Activated naive CD4-positive, alpha-beta T cell treated with Interleukin-2 at 50 U/mL for 16 hours (primary cell): ENCODE measurements at places on chromosomes 16 and 17.

GRCh38 chr16:4233431-4233830, 8.4 kb downstream of the SRL start:
- DNase-seq = no peak

- no peak for DNase-seq
These were observed 1.4 kb downstream of the ZSWIM7 start for GRCh38 chr17:15998031-15998562.

GRCh38 chr16:53094013-53094630, 39.3 kb downstream of the CHD9 start:
- DNase-seq = peak; percentile 9

DNA sequence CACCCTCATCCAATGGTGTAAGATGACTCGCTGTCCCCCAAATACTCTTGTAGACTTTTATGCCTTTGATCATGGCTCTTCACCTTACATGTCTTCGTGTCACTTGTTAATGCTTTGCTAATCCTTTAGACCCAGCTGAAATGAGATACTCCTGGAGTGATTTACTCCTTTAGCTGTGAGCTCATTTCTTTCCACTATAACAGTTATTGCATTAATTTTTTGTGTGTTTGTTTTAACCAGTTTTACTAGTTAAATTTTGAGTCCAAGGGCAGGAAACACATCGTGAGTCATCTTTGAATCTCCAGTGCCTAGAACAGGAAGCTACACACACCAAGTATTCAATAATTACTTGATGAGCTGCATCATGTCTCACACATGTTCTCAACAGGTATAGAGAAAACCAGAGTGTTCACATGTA, 6.5 kb upstream of the CTCF start:
- DNase-seq = no peak

- DNase-seq = no peak
These were observed 22.8 kb upstream of the PHKG2 start for GRCh38 chr16:30725418-30725792.

DNA sequence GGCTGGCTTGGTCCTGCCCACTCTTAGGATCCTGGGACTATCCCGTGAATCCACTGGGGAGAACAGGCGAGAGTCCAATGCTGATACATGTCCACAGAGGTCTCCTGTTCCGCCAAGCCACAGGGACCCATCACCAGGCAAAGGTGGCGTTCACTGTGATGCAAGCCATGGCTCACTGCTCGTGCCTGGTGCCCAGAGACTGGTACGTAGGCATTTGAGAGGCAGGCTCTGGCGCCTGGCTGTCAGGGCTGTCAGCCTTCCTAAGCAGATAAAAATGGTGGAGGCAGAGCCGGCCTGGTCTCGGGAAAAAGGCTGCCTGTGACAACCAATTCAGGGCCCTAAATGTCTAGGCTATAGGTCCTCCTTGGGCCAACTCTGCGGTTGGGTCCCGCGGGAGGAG, 2329.0 kb downstream of the TP53TG3F start:
- DNase-seq = no peak

DNA sequence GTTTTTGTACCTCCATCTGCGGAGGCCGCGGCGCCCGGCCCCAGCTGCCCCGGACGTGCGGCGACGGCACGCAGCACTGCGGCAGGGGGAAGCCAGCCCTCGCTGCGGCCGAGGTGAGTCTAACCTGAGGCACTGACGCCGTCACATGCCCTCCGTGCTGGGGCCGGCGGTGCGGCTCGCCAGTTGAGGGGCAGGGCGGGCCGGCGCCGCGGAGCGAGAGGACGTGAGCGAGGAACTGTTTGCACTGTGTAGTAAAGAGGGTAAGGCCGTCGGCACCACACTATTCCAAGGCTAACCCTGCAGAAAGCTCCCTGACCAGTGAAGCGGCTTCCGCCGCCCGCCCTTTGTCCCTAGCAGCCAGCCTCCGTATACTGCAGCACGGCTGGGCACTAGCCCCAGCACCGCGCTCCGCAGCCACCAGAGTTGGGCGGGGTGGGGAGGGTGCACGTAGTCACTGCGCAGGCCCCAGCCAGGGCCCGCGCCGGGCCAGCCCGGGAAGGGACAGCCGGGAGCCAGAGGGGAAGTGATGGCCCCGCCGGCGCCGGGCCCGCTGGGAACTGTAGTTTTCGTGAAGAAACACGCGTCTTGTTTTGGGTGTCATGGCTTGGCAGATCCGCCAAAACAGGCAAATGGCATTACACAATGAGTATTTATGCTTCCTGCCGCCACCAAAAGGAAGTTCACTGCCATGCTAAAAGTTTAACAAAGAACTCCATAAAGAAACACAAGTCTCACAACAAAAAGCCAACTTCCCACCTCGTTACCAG, 580 bp upstream of the KANSL1 start:
- DNase-seq = peak; percentile 94

DNA sequence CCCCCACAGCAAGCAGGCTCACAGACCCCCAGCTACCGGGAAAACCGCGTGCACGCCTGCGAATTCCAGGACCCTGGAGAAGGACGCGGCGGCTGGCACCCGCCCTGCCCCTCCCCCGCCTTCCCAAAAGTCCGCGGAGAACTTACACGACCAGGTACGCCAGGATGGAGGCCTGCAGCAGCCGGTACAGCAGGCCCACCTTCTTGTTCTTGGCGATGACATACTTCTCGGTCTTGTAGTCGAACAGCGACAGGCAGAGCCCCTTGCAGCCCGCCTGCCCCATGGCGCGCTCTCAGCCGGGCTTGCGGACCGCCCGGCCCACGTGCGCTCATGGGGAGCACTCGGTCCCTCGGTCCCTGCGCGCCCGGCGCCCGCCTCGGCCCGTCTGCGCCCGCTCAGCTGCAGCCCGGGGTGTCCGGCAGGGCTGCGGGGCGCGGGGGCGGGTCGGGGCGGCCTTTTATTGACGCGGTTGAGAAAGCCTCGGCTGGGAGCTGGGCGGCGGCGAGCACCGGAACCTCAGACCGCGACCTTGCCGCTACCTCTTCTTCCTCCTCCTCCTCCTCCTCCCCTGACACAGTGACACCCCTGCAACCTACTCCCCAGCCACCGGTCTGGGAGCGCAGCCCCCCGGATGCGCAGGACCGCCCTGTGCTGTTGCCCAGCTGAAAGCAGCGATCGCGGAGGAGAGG, at the start of gene P2RX5:
Gene P2RX5 (minus strand): TSS at position 433 of the 689 bp plus-strand sequence. CDS start 150 bp downstream, at position 283.
- DNase-seq = peak; percentile 31

GRCh38 chr17:66548659-66549310, 246.4 kb downstream of the PRKCA start:
- no peak for DNase-seq

- peak; percentile 57 for DNase-seq
These were observed 18.0 kb downstream of the CCR7 start for GRCh38 chr17:40547079-40547784.

DNA sequence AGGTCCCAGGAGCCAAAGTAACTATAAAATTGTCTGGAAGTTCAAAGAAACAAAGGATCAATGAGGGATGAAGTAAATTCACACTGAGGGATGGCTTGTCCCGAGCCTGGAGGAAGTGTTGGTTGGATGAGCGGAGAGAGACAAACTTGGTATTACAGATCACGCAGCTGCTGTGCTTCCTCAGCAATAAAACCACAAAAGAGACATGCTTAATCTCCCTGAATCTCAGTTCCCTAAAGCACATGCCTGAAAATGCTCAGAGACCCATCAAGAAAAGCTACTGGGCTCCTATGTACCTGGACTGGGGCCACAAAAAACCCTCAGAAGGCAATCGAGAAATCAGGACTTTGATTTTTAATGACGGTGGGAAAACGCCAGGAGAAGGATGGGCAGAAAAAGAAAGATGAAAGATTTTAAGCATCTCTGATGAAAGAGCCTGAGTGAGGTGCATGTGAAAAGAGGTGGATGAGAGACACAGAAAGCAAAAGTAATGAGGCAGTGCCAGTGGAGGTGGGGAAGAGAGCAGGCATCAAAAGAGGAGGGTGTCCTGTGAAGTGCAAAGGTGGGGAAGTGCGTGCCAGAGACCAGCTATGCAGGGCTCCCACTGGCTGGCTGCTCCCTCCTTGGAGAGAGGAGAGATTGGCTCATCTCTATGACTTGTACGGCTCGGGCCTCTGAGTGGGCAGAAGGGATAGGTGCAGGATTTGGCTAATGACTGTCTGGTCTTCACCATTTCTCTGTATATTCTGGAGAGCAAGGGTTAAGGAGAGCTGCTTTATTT, 143.7 kb downstream of the ABCC12 start:
- no peak for DNase-seq

GRCh38 chr17:38942696-38943334, 17.4 kb downstream of the LASP1NB start:
- no peak for DNase-seq

GRCh38 chr17:14107889-14108288, 38.6 kb downstream of the COX10 start:
- DNase-seq = no peak

DNA sequence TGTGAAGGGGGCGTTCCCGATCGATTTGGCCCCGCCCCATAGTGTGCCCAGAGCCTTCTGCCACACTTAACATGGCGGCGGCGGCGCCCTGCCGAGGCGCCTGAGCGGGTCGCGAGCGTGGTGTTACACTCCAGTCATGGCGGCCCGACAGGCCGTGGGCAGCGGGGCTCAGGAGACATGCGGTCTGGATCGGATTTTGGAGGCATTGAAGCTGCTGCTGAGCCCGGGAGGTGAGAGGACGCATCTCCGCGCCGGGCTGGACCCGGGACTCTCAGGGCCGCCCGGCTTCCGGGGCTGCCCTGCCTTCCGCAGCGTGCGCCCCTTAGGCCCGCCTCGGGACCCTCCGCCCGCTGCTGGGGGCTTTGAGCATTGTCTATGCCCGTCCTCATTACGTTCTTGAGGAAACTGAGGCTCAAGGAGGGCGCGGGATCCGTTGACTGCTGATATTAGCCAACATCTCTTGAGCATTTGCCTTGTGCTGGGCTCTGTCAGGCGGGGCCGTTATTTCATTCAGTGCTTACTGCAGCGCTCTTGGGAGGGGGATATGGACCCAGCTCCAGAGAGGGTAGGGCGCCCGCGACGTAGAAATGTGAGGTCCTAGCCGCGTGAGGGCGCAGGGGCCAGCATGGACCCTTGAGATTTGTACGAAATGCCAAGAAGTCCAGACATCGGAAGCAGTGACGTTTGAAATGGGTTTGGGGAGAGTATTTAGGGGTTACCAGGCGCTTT, at the start of gene TANGO6:
Gene TANGO6 (plus strand): TSS at position 50 of the 729 bp plus-strand sequence. CDS start 87 bp downstream, at position 137.
- peak; percentile 97 for DNase-seq

GRCh38 chr17:38656959-38657823, 17.6 kb downstream of the EPOP start:
- DNase-seq = no peak

DNA sequence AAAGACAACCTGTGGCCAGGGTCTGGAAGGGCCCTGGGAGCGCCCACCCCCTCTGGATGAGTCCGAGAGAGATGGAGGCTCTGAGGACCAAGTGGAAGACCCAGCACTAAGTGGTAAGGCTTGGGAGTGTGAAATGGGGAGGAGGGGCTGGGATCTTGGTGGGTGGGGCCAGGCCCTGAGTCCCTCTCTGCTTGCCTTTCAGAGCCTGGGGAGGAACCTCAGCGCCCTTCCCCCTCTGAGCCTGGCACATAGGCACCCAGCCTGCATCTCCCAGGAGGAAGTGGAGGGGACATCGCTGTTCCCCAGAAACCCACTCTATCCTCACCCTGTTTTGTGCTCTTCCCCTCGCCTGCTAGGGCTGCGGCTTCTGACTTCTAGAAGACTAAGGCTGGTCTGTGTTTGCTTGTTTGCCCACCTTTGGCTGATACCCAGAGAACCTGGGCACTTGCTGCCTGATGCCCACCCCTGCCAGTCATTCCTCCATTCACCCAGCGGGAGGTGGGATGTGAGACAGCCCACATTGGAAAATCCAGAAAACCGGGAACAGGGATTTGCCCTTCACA, 1.2 kb upstream of the STARD3 start:
- DNase-seq = no peak

GRCh38 chr16:20901436-20902112, 1.0 kb downstream of the LYRM1 start:
- DNase-seq = peak; percentile 4

DNA sequence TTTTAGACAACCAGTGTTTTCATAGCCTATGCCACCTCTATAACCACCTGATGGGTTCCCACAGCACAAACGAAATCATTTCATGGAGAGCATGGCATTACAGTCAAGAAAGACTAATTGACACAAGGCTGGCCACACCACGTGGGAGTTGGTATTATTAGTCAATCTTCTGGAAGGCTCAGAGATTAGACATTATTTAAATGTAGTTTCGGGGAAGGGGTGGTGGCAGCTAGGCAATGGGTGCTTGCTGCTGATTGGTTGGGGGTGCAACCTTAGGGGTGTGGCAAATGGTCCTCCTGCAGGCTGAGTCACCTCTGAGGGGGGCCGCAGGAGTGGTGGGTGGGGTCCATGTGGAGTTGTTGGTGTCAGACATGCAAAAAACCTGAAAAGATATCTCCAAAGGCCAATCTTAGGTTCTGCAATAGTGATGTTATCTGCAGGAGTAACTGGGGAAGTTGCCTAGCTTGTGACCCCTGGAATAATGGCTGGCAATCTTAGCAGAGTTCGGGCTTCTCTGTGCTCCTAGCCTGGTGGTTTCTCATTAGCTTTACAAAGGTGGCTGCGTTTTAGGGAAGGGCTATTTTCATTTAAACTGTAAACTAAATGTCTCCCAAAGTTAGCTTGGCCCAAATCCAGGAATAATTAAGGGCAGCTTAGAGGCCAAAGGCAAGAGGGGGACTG, 4.6 kb downstream of the TEN1 start:
- DNase-seq = no peak

- DNase-seq = peak; percentile 36
These were observed 424 bp downstream of the MON1B start for GRCh38 chr16:77191259-77191969.

DNA sequence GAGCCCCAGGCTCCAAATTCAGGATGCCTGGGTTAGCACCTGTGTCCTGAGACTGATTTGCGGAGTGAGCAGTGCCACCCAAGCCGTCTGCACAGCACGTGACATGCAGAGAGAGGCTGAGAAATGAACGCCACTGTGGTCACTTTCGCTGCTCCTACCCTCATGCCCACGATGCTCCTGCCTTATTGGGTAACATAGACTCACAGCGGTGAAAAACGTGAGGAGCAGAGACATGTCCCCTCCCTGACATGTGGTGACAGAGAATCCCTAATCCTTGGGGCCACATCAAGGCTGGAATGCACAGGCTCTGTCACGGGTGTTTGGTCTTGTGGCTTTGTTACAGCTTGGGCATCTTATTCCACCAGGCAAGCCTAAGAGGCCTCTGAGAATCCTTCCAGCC, 52.1 kb upstream of the CACNG5 start:
- no peak for DNase-seq

DNA sequence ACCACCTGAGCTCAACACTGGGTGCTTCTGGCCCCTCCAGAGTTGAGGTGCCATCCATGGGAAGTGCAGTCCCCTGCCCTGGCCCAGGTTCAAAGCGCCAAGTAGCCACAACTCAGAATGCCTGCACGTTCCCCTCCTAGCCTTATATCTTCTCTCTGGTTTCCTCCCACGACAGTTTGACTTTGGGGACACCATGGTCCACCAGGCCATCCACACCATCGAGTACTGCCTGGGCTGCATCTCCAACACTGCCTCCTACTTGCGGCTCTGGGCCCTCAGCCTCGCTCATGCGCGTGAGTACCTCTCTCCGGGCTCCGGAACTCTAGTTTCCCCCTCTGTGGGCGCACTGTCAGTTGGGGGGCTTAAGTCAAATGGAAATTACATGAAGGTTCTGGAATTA, 22.4 kb upstream of the NAGLU start:
- no peak for DNase-seq

GRCh38 chr17:60720763-60721531, 43.3 kb downstream of the BCAS3 start:
- DNase-seq = no peak
